KBM-7 (cell line): ENCODE measurements at places on chromosomes 5 and 9.
A peak's percentile ranks its signal among the peaks of the same experiment; 100 is the strongest.

GRCh38 chr9:38183994-38184568, 115.1 kb upstream of the SHB start:
- DNase-seq: no peak

GRCh38 chr5:113230711-113231652, 203.8 kb downstream of the TSSK1B start:
- DNase-seq: no peak

- DNase-seq: no peak
Observed at GRCh38 chr5:78530342-78531096, 118.1 kb downstream of the LHFPL2 start.

- no peak for DNase-seq
Observed at GRCh38 chr5:39503155-39503554, 78.4 kb upstream of the DAB2 start.

DNA sequence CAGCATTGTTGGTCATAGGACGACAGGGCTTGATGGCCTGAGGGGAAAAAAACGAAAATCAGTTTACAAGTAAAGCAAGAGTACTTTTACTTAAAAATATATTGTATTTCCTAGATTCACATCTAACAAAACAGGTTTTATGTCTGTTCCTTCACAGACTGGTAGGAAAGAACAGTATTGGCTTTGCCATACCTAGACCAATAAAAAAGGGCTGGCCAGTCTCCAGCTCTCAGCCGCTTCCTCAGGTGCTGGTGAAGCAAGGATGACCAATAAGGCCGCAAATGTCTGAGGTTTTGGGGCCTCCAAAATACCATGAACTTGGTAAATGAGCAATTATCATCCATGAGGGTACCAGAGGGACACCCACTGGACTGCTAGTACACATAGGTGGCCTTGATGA, 36.6 kb downstream of the DROSHA start:
- DNase-seq: no peak

DNA sequence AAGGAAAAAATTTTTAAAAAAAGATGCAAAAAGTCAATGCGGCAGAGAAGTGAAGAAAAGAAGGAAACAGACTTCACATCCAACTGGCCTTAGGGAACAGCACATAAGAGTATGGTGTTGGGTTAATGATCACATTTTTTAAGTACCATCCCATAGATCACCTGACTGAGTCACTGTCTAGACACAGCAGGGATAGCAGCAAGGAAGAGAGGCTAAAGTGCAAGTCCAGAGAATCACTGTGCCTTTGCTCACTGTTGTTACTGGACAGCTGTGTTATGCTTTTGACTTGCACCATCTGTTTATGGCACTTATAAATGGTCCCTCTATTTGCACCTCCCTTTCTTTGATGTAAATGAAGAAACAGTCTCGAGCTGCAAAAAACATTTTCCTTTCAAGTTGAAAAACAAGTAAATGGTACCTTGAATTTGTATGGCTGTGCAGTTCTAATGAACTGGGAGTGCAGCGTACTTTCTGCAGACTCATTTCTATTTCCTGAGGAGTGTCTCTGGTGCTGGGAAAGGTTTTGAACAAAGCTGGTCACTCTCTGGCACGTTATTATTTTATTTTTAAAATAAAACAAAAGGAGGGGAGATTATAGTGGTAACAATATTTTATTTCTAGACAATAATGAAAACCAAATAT, 84.2 kb downstream of the TRPM6 start:
- DNase-seq: no peak

GRCh38 chr9:114031948-114032840, 45.9 kb downstream of the AMBP start:
- no peak for DNase-seq

DNA sequence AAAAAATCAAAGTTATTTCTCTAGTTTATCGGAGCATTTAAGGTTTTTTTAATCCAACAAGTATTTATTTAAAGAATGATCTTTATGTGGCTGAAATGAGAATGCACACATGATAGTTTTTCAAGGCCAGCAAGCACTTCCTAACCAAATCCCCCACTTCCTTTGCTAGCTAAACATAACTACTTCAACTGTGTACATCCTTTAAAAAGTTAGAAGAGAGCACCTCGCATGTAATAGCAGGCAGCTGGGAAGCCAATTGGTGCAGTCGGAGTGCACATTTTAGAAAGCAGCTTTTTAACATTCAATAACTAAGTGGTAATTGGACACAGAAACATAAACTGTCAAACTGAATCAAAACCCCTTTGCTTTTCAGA, 245.7 kb downstream of the BNC2 start:
- DNase-seq: no peak

- DNase-seq: no peak
Observed at GRCh38 chr9:123948286-123948685, 18.4 kb upstream of the DENND1A start.

- no peak for DNase-seq
Observed at GRCh38 chr5:37308793-37309192, 59.6 kb upstream of the CPLANE1 start.

DNA sequence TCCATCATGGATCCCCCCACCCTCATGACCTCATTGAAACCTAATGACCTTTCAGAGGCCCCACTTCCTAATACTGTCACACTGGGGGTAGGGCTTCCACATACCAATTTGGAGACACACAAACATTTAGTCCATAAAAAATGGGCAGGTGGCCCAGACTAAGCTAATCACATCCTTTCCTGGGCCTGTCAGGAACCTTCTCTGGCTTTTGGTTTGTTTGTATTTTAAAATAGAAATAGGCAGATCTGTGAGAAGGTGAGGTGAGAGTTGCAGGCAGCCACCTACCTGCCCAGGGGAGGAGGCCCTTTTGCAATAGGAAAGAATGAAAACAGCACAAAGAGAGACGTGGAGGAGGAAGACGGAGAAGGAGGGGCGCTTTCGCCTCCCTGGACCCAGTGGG, 90.2 kb upstream of the BOD1 start:
- DNase-seq: no peak

GRCh38 chr9:86176468-86176867, 77.1 kb upstream of the GOLM1 start:
- DNase-seq: no peak

- DNase-seq: no peak
Observed at GRCh38 chr5:136453986-136454758, 88.8 kb upstream of the TRPC7 start.

- peak; percentile 84 for DNase-seq
Observed at GRCh38 chr5:180868960-180869359, 7.9 kb upstream of the ZFP62 start.

DNA sequence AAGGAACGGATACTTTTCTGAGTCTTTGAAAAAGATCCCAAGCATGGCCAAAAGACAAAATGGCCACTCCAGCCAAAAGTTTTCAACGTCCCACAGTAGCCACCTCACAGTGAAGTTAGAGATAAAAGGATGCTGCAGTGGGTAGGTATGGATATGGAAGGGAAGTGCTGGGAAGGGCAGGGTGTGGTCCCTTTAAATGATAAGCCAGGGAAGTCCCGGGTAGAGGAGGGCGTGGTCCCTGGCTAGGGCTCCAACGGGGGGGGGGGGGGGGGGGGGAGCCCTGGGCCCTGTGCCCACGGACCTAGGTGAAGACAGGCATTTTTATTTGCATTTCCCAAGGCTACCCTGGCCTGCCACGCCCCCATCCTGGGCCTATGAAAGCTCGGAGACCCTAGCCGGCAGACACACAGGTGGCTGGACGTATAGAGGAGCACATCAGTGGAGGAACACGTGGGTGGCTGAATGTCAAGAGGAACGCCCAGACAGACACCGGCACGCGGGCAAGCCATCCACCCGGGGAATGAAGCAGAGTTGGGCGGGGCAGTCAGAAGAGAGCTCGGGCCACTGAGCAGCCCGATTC, 306.7 kb downstream of the NFIB start:
- DNase-seq: no peak

GRCh38 chr5:88861231-88861630, 21.8 kb downstream of the MEF2C start:
- DNase-seq: no peak

DNA sequence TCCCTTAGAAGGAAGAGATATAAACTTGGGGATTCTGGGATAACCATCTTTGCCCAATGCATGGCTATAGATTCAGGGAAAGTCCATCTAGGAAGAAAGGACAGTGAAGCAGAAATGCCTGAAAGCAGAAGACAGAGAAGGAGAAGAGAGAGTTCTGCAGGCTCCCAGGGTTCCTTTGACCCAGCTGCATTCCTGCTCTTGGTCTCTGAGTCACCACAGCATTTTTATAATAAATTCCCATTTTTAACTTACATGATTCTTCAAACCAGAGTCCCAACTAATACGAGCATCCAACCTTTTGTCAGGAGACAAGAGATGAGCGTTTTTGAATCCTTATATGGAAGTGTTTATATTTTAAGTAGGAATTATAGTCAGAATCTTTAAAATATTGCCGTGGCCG, 12.0 kb upstream of the AOPEP start:
- DNase-seq: no peak

GRCh38 chr5:157778121-157778805, 34.8 kb downstream of the LSM11 start:
- DNase-seq: no peak

DNA sequence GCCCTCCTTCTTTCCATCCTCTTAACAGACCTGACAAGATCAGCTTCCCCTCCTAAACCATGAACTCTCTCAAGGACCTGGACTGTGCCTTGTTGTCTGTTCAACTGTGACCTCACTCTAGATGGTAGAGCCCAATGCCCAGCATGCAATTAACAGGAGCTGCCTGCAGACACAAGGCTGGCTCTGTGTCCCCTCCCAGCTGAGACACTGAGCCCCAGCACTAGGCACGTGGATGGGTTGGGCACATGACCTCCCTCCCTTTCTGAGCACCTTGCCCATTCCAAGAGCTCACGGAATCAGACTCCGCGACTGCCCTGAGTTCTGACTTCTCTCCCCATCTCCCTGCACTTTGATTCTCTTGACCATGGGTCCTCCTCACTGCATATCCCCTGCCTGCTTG, 93.5 kb upstream of the LRRTM2 start:
- DNase-seq: no peak

- DNase-seq: no peak
Observed at GRCh38 chr9:92616655-92617111, 53.2 kb downstream of the IPPK start.

DNA sequence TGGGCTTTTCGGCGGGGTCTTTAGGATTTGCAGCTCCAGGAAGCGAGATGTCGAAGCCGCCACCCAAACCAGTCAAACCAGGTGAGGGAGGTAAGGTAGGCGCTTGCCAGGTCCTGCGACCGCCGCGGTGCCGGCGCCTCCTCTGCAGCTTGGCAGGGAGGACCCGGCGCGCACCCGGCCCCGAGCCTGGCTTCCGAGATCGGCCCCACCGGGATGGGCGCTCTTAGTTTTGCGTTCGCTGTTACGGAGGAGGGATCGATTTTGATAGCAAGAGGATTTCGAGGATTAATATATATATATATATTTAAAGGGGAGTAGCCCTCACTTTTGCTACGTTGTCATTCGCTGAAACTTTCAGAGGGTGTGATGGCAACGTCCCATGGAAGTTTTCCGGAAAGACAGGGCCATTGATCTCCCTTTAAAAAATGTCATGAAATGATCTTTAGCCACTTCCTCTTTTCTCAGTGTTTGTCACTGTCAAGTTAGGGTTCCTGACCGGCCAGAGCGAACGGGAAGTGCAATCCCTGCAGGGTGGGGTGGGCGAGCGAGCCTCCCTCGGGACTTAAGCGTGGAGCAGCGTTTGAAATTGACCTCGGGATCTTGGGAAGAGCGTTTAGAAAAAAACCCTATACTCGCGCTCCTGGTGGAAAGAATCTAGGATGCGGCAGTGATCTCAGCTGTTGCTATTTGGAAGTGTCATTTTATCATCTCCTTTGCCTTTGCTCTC, 495 bp downstream of the OSTF1 start:
- DNase-seq: peak; percentile 83

GRCh38 chr5:105849701-105850100, 1821.0 kb downstream of the EFNA5 start:
- no peak for DNase-seq

- no peak for DNase-seq
Observed at GRCh38 chr9:135515083-135515951, 5.9 kb upstream of the LCN1 start.

- no peak for DNase-seq
Observed at GRCh38 chr5:119313658-119314605, 41.9 kb upstream of the TNFAIP8 start.
